Stimulated activated CD8-positive, alpha-beta memory T cell treated with anti-CD3 and anti-CD28 coated beads, Interleukin-7, amount 100 ng/mL, for 48 hours (primary cell): ENCODE measurements at places on chromosomes 2 and 18.
A peak's percentile ranks its signal among the peaks of the same experiment; 100 is the strongest.

DNA sequence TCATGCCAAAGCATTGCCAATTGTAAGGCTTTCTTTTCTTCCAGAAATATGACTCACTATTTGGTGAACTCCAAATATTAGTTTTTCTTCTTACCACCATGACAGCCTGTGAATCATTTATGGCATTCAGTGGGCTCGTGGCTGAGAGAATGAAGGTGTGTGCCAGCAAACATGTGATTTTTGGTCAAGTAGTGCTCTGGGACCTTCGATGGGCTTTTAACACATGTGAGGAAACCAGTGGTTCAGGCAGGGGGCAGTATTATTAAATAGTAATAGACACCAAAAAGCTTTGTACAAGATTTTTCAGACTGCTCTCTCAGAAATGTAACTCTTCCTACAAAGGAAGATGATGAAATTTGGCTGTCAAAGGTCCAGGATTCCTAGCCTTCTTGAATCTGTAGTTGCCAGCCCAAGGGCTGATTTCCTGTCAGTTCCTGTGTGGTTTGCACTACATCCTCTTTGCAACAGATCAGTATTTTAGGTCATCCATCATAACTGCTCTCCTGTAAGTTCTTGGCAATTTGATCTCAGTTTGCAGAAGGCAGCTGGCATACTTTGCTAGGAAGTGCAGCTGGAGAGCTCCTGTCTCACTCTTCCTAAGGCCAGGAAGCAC, 64.3 kb downstream of the BABAM2 start:
- peak; percentile 71 for DNase-seq

GRCh38 chr18:50855976-50856757, 22.8 kb upstream of the ME2 start:
- DNase-seq, result no peak

DNA sequence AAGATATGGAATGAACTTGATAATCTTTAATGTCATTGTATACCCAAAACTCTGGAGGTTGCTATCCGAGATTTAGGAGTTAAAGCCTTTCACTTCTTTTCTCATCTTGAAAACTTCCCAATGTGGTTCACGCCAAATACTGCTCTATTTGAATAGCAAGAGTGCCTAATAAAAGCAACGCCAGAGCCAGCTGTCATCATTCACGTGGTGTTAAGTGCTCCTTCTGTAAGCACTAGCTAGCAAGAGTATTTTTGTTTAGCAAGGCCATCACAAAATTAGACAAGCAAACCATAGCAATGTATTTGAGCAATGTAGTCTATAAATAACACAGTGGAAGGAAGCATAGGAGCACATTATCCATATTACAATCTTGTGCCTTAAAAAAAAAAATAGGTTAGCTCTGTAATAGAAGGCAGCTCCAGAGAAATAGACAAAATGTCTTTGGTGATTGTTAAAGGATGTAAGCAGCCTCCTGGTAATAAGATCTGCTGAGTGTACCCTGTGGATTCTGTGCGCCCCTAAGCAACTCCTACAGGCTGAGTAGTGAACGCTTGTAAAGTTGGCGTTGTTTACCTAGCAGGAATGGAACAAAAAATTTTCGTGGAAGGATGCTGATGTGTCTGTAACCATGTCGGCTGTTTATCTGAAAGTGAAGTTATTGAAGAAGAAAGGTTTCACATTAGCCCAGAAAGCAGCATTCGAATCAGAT, 518.0 kb downstream of the CNTNAP5 start:
- no peak for DNase-seq

DNA sequence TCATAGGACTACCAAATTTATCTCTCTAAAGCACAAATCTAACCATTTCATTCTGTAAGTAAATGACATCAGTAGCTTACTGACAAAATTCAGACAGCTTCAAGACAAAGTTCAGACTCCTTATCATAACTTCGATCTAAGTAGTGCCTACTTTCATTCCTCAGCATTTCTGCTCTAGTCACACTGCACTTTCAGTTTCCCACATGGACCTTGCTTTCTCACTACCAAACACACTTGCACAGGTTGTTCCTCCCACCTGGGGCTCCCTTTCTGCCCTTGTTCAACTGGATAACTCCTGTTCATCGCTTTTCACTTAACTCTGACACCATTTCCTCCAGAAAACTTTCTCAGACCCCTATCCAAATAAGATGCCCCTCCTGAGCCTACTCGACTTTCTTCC, 22.1 kb upstream of the CCDC150 start:
- DNase-seq, result no peak

DNA sequence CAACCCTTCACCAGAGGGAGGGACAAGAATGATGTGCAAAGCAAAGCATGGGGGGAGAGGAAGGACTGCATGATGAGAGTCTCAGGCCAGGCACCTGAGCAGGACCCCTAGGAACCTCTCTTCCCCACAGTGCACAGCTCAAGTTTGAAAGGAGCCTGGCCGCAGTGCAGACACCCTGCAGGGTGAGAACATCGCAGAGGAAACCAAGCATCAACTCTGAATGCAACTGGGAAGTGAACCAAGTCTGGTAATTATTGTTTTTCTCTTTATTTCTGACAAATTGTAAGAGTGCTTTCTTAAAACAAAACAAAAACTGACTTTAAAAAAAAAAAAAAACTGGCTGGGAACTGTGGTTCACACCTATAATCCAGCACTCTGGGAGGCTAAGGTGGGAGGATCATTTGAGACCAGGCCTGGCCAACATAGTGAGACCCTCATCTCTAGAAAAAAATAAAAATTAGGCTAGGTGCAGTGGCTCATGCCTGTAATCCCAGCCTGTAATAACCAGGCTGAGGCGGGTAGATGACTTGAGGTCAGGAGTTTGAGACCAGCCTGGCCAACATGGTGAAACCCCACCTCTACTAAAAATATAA, 15.3 kb downstream of the NPC1 start:
- no peak for DNase-seq

DNA sequence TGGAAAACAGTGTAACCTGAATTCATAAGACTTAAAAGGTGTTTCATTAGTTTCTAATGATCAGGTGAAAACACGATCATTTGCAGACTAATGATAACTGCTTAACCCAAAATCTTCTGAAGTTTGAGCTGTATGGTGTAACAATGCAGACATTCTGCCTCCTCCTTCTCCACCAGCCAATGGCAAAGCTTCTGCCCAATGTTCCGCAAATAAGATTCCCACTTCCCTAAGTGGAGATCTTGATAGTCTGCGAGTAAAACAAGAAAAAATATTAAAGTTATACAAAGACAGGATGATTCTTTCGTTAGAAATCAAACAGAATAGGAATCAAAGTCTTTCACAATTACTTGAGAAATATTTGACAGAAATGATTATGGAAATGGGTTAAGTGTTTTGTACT, 8.1 kb downstream of the C2orf42 start:
- no peak for DNase-seq

GRCh38 chr2:182952741-182953450, 85.4 kb downstream of the NCKAP1 start:
- no peak for DNase-seq

DNA sequence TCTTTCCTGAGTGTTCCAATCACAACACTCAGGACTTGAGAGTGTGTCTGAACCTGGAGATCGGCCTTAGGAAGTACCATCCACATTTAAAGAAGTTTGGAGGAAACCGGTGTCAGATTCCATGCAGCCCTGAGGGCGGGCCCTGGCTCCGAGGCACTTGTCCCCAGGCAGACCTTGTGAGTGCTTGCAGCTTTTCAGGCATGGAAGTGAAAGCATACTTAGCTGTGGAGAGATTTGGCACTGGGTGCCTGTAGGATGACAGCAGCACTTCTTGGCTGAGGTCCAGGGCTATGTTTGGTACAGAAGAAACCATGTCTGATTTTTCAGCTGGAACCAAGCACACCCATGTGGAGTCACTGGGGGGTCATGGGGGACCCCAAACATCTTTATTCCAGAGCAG, 230.8 kb downstream of the SEPTIN10 start:
- no peak for DNase-seq

DNA sequence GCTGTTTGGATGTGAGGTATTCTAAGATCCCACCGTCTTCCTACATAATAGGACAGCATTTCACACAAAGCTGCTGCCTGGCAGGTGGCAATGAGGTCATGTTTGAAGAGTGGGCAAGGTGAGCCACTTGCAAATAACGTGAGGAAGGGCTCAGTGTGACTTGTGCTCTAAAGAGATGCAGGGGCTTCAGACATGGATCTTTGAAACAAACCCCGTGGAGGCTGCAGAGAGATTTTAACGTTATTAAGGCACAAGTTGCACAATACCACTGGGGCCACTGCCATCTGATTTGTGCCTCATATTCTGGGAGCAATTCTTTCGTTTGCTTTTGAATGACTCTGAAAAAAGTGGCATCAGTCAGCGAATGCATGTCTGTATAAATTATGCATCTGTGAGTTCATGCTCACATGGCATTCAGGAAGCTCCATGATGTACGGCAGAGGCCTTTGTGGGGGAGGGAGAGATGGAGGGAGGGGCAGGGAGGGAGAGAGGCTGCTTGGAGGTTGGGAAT, 362.0 kb downstream of the SOX11 start:
- DNase-seq, result no peak

DNA sequence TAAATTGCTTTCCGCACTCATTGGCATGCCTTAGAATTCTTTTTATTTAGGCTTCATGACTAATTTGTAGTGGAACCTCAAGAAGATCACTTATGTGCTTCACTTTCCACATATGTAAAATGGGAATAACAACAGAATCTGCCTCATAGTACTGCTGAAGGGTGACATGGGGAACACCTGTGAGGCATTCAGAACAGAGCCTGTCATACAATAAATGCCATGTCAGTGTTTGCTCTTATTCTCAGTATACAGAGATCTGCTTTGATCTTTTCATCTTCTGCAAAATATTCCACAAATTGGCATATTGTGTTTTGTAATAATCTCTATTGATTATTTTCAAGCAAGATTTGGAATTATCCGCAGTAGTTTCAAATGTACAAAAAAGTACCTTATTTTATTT, 17.4 kb upstream of the CPS1 start:
- DNase-seq, result no peak

DNA sequence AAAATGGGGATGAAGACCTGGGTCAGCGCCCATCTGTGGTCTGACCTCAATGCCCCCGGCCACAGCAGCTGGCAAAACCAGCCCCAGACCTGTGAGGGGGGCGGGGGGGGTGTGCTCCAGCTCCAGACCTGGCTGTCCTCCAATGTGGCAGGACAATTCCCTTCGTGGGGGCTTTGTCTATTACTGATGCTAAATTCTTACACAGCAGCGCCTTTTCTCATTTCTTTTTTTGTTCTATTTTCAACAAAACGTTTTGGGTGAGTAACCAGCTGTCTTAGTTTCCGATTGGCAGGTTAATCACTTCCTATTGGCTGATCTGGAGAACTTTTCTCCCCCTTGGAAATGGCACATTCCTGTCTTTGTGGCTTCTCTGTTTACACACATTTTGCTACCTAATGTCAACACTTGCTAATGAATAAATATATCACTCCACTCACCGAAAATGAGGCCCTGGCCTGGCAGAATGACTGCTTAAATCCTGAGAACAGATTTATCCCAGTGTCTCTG, 4.4 kb downstream of the SMAD7 start:
- no peak for DNase-seq

GRCh38 chr2:47255794-47256193, 100.7 kb upstream of the STPG4 start:
- DNase-seq, result no peak

- DNase-seq, result no peak
Measured at GRCh38 chr2:74639550-74639949, 8.6 kb downstream of the M1AP start.

GRCh38 chr2:237581751-237582746, 8.5 kb downstream of the RAB17 start:
- peak; percentile 70 for DNase-seq

- peak; percentile 27 for DNase-seq
Measured at GRCh38 chr2:20635675-20636584, 15.0 kb downstream of the HS1BP3 start.

DNA sequence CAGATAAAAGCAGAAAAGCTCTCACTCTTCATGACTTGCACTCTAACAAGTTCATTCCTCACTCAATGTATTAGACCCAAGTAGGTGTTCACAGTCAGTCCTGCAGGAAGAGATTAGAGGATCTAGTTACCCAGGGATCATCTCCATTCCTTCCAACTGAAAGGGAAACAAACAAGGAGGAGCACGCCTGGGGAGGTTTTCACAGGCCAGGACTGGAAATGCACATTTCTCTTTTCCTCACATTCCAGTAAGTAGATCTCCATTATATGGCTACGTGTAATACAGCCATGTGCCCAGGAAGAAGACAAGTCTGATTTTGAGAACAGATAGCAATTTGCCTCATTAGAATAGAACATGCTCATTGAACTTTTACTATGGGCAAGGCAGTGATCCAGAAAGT, 1132.2 kb upstream of the FAM98A start:
- DNase-seq, result no peak

DNA sequence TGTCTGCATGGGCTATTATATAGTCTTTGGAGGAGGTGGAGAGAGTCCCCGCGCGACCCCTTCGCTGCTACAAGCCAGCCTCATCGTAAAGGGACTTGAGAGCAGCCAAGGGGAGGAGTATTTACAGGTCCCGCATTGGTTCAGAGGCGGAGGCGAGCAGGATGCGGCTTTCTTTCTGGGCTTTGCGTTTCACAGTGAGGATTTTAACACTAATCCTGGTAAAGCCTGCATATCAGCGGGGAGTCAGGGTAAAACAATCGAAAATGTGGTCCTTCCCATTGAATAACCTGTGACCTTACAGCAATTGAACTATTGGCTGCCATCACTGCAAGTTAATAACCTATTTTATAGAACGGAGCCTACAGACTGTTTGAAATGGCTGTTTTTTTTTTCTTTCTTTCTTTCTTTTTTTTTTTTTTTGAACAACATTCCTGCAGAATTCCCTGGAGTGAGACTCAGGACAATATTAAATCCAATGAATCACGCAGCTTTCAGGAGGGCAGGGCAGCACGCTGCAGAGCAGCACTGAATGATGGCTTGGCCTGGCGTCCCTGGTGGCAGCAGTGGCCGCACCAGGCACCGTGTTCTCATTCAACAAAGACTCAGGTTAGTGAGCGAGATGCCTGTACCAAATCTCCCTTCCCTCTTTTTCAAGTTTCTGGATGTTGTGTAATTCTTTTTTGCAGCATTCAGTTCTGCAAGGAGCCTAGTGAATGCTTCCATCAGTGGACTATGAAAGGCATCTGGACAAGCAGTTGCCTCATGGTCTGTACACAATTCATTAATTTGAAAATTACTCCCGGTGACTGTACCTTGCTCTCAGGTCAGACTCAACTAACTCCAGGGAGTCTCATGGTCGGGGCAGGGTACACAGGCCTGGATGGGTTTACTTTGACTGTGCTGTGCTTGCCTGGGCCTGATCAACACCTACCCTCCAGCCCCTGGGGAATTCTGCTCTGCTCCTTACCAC, 19.8 kb downstream of the SMIM21 start:
- DNase-seq, result no peak

DNA sequence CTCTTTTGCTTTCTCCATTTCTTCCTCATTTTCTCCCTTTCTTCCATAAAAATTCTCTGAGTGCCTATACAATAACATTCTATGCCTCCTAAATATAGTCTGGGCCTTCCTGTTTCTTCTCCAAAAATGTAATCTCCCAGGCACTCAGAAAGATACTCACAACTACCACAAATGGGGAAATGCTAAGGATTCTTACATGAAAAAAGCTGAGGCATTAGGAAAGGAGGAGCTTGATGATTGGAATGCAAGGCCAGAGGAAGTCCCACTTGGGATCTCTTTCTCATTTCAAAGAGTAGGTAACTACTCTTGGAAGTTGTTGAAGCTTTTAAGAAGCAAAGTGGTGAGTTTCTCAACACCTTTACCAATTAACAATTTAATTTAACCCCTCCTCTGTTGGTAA, 3.4 kb downstream of the VSNL1 start:
- DNase-seq, result no peak

GRCh38 chr2:69547984-69548715, 95.4 kb downstream of the AAK1 start:
- DNase-seq, result no peak

GRCh38 chr2:696463-696862, 19.3 kb upstream of the TMEM18 start:
- DNase-seq, result no peak
